NCI-H1694 treated with DMSO at 0.1 percent for 48 hours (cell line): ENCODE measurements at places on chromosomes 13 and 19.
A peak's percentile ranks its signal among the peaks of the same experiment; 100 is the strongest.

DNA sequence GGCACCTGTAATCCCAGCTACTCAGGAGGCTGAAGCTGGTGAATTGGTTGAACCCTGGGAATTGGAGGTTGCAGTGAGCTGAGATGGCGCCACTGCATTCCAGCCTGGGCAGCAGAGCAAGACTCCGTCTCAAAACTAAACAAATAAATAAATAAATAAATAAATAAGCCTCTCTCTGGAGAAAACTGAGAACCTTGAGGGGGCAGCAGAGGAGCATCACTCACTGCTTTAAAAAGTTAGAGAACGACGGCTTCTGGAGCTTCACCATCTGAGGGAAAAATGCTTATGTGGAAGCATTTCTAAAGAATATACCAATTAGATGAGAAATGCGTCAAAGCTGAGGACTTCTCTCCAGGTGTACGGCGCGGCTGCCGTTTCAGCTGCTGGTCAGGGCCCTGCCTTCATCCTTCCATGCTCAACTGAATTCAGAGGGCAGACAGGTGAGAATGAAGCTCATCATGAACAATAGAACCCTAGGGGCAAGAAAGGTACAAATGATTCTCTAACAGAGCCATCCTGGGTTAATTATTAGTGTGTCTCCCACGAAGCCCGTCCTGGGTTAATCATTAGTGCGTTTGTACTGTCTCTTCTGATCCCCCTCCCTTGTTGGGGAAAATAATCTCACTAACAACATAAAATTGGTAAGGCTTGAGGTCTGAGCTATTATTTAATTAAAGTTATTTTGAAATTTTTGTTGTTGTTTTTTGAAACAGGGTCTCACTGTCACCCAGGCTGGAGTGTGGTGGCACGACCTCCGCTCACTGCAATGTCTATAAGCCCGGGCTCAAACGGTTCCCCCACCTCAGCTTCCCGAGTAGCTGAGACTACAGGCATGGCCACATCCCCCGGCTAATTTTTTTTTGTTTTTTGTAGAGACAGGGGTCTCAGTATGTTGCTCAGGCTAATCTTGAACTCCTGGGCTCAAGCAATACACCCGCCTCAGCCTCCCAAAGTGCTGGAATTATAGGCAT lies 80.1 kb downstream of the IPO5 start:
- DNase-seq, result peak; percentile 18

DNA sequence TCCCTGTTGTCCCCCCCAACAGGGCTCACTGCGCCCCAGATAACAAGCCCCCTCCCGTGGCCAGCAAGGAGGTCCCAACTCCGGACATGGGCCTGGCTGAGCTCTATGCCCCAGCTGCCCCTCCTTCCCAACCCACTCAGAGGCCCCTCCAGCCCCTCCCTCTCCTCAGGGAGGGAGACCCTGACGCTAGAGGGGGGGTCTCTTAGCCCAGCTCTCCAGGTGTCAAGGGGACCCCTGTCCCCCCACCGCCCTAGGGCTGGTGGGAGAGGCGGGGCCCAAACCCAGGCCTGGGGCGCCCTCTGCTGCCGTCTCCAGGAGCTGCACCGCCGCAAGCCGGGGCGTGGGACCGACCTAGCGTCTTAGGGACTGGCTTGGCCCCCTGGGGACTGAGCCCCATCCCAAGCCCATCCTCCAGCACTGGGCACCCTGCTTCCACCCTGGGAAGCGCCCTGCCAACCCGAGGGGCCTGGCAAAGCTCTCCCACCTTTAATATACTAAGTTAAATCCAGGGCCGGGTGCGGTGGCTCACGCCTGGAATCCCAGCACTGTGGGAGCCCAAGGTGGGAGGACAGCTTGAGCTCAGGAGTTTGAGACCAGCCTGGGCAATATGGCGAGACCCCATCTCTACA lies 1.4 kb downstream of the GRIN3B start:
- DNase-seq, result no peak

- DNase-seq, result no peak
These were observed 957 bp upstream of the CCDC194 start for GRCh38 chr19:17394891-17395415.

DNA sequence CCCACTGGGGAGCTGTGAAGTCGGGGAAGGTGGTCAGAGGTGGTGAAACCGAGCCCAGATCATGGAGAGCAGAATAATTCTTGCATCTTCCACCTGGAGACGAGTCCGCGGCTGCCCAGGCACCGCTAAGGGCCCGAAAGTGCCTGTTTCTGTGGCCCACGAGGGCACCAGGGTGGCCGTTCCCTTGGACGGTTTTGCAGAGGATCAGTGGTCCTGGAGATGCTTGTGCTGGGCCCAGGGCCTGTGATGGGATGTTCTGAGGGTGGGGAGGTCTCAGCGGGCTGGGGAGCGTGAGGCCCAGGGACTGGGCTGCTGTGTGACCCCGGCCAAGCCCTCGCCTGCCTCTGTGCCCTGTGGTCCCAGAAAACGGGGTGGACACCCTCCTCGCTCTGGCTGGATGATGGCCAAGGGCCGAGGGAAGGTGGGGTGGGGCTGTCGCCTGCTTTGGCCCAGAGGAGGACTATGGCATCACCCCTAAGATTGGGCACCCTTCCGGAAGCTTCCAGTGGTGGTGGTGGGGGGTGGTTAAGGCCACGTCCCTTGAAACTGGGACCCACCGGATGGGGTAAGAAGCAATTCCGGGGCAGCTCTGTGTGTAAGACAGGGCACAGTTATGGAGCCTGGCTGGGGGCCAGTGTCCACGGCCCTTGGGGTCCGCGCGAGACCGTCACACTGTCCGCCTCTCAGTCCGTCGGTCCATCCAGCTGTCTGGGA lies 51.3 kb upstream of the NFIC start:
- no peak for DNase-seq

GRCh38 chr13:19685034-19685433 lies 51.6 kb downstream of the MPHOSPH8 start:
- DNase-seq, result no peak

DNA sequence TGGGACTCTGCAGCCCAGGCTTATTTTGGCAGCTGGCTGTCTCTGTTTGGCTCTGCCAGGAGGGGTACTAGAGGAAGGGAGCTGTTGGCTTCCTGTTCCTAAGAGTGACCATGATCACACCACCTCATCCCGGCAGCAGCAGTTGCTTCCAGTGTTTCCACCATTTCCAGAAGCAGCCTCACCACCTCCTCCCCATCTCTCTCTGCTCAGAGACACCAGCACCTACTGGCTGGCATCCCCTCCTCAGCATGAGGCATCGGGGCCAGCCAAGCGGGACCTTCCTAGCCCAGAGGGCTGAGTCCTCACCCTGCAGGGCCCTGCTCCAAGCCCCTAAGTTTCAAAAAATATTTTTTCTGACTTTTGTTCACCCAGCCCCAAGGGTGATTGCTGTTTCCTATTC lies 59.0 kb downstream of the NUFIP1 start:
- no peak for DNase-seq

DNA sequence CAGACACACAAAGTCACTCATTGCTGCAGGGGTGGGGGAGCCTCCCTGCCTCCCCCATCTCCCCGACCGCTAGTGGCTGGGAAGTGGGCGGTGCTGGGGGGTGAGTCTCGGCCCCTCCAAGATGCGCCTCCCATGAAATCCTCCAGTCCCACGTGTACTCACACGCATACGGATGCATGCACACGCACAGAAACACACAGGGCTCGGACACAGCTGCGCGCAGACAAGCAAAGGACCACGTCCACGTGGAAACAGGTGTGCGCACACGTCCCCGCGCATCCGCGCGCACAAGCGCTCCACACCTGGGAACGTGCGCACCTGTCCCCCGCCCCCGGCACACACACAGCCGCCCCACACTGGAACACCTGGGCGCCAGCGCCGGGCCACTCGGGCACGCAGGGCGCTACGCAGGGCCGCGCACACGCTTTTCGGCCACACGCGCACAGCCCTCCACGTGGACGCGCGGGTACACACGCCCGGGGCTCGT lies 687 bp downstream of the MATK start:
- DNase-seq, result no peak
